ENCODE measurements at places on chromosomes 13 and 19.

DNA sequence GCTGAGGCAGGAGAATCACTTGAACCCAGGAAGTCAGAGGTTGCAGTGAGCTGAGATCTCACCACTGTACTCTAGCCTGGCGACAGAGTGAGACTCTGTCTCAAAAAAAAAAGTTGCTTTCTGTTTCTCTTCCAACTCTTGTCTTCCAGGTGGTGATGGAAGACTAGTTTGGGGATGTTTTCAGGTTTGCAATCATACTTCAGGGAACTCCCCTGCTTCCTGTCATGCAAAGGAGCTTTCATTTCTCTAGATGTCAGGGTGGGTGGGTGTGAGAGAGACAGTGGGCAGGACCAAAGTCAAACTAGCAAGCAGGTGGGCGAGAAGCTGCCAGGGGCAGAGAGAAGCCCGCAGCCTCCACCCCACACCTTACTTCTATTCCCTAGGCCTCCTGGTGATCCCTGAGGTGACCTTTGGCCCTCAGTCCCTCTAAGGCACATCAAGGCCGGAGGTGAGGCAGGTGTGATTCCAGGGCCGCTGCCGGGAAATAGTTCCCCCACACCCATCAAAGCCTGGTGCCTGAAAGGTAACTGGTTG is 25.7 kb downstream of the CCNE1 start:
- DNase-seq = no peak

GRCh38 chr13:110070046-110070445 is 236.9 kb downstream of the COL4A1 start:
- DNase-seq = no peak

- DNase-seq = no peak
Observed at GRCh38 chr19:30222428-30222873, 149.7 kb upstream of the ZNF536 start.

GRCh38 chr19:49552749-49553148 is 24.9 kb downstream of the RCN3 start:
- no peak for DNase-seq

GRCh38 chr19:1090731-1091543 is 4.2 kb downstream of the POLR2E start:
- no peak for DNase-seq

- DNase-seq = no peak
Observed at GRCh38 chr19:7701654-7702457, at the start of gene FCER2. FCER2 (minus strand) TSS chr19:7702131; CDS start chr19:7699760, 2,371 bp downstream.

- DNase-seq = no peak
Observed at GRCh38 chr19:47020992-47021496, 1.4 kb downstream of the NPAS1 start.

DNA sequence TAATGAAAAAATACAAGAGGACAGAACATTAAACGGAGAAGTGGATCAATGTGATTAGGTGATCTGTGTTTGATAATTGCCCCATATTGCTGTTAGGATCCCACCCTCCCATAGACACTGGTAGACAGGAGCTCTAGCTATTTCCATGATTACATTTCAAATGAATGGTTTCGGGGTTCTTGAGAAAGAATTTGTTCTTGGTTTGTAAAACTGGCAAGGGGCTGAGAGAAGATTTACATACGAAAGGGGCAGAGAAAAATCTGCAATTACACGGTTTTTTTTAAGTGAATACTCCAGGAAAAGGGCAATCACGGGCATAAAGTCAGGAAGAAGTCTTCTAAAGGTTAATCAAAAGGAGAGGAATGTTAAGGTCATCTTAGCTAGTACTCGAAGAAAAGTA is 2125.7 kb upstream of the PCDH20 start:
- no peak for DNase-seq

DNA sequence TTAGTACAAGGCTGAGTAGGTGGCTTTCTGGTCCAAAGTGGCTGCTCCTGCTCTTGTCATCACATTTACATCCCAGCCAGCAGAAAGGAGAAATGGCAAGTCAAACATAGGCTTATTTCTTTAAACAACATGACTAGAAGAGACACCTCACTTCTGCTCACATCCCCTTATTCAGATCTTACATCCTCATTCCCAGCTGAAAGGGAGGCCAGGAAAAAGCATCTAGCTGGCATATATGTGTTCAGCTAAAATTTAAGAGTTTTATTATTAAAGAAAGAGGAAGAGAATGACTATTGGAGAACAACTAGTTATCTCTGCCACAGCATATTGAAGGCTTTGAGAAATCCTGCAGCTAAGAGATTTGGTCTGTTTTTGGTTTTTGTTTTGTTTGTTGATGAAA is 34.1 kb downstream of the RGCC start:
- no peak for DNase-seq

DNA sequence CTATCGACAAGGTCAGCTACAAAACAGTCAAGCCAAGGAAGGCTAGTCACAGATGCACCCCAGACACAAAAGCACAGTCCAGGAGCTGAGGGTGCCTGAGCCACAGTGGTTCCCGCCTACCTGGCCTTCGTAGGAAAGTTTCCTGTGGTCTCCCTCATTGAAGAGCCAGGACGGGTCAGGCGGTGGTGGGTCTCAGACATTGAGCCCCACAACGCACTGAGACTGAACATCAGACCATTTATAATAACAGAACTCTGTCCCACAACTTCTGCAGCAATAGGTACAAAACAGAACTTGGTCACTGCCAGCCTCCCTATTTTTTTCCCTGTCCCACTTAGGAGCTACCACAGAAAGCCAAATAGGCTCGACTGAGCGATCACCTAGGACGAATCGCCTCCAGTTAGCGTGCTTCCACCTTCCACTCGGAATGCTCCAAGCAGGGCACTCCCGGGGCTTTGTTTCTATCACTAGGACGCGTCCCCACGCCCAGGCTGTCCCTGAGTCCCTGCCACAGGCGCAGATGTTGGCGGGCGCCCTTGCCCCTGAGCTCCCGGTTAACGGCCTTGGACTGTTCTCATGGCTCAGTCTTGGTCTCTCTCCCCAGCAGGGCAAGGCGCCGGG is 640 bp upstream of the ZNF544 start:
- no peak for DNase-seq

DNA sequence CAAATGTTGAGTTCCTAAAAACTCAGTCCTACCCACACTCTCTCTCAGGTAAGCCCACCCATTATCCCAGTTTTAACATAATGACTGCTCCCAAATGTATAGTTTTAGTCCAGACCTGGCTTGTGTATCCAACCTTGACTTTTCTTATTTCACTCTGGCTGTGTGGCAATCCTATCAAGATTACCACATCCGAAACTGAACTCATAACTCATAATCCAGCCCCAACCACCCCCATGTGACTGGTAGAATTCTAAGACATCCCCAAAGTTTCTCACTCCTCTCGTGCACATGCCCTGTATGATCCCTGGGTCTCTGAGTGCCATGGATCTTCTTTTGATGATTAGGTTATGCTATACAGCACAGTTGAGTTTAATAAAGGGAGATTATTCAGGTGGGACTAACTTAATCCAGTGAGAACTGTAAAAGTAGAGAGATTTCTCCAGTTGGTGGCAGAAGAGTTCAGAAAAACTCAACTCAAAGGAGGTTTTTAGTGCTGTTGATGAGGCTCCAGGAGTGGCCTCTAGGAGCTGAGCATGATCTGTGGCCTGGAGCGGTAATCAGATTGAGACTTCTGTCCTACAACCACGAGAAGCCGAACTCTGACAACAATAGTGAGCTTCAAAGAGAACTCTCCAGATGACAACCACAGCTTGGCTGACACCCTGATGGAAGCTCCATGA is 413.4 kb downstream of the ZNF536 start:
- DNase-seq = no peak

DNA sequence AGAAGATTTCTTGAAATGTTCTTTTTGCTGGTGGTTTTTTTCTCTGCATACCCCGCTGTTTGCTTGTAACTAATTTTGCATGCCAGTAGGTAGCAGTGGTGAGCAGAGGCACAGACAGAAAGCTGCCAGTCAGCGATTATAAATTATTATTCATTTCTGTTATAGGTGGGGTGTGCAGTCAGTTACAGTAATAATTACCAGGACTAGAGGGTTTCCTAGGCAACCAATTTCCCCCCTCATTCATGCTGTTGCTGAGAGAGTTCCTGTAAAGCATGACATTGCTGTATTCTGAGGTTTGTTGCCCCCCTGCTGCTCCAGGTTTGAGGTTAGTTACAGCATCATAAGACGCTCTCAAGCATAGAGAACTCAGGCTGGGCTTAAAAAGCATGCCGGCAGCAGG is 104.5 kb downstream of the URI1 start:
- DNase-seq = peak; percentile 1

DNA sequence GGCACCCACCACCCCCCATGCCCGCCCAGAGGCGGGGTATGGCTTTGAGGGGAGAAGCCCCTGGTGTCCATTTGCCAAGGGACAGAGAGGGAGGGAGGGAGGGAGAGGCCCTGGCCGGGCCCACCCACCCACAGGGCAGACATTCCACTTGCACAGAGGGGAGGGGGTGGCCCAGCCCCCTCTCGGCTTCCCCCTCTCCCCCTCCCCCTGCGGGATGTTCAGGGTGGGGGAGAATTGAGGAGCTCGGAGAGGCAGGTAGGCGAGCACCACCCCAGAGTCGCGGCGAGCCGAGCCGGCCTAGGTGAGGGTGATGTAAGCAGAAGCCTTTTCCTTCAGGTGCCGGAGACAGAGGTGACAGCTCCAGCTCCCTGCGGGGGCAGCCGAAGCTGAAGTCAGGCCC is 12.3 kb downstream of the DPF1 start:
- DNase-seq = no peak

- DNase-seq = no peak
Observed at GRCh38 chr19:34490141-34490766, 8.7 kb downstream of the WTIP start.

- no peak for DNase-seq
Observed at GRCh38 chr13:74073274-74073673, 60.9 kb downstream of the KLF12 start.

GRCh38 chr19:33187183-33187540 is 7.0 kb upstream of the LRP3 start:
- no peak for DNase-seq

GRCh38 chr19:31334849-31335624 is 14.2 kb downstream of the TSHZ3 start:
- no peak for DNase-seq

GRCh38 chr13:37375724-37376123 is 222.8 kb downstream of the POSTN start:
- DNase-seq = no peak

GRCh38 chr19:40822161-40822560 is 23.2 kb downstream of the EGLN2 start:
- no peak for DNase-seq

DNA sequence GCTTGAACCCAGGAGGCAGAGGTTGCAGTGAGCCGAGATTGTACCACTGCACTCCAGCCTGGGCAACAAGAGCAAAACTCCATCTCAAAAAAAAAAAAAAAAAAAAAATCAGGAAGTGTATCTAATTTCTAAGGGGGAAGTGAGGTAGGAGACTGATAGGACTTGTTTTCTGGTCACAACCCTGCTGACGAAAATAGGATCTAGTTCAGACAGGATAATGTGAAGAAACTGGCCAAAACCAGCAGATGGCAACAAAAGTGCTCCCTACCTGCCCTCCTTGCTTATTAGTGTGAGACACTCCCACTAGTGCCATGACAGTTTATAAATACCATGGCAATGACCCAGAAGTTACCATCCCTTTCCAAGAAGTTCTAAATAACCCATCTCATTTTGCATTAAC is 36.0 kb upstream of the KPNA3 start:
- no peak for DNase-seq

- no peak for DNase-seq
Observed at GRCh38 chr19:3722443-3723109, 14.4 kb downstream of the TJP3 start.

GRCh38 chr19:30634996-30635975 is 263.1 kb downstream of the ZNF536 start:
- no peak for DNase-seq

GRCh38 chr19:16207490-16208025 is 9.8 kb downstream of the AP1M1 start:
- no peak for DNase-seq

DNA sequence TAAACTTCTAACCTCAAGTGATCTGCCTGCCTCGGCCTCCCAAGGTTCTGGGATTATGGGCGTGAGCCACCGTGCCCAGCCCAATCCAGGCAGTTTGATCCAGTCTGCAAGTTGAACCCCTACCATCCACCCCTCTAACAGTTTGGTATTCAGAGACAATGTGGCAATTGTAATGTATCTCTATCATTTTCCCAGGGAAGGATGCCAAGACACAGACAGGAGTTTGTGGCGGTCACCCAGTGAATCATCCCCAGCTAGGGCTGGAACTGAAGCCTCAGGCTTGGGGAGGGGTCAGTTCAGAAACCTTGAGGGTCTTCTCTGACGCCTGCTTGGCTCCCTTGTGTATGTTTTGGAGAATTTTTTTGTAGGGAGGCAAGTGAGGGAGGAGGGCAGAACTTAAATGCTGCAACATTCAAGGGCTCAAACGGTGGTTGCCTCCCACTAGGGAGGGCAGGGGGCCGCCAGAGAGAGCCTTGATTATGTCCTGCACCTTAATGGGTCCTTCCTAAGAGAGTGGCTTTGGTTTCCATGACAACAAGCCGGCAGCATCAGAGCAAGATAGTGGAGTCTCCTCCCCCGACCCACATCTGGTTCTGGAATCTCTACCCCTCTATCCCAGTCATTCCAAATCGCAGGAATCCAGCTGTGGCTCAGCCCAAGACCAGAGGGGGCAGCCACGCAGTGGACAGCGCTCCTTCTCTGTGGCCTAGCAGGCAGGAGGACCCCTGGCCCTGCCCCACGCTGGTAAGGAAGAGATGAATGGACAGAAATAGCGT is 14.9 kb upstream of the FEM1A start:
- DNase-seq = no peak

DNA sequence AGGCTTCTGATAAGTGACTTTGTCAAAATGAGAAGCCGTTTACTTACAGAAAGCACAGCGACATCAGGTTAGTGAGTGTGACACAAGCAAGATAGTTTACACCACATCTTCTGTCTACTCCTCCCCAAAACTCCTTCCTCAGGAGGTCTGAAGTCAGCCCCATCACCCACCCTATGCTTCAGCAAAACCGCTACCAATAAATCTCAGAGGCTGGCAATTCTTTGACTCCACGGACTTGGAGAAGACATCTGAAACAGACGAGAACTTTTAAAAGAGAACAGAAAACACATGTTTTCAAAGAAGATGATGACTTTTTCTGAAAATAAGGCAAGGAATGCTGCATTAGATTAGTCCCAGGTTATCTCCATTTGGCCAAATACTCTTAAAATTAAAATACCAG is 261.1 kb downstream of the TBC1D4 start:
- no peak for DNase-seq
